Keratinocyte (primary cell): ENCODE measurements at places on chromosomes 2 and 18. TPM values are rescaled to one million over a fixed set of nuclear protein-coding genes. Genes with fewer than 3 reads are reported as not detected.

SERPINB13 gene
- 15.5 to 69.8 TPM (median 44.6 TPM) in 3 replicates for polyA plus RNA-seq

CPO gene
- polyA plus RNA-seq = 0.07 to 0.36 TPM (median 0.25 TPM) in 3 replicates

CRYGC gene
- not detected in 3 replicates for polyA plus RNA-seq

RAB17 gene
- 1.4 to 3.7 TPM (median 2.4 TPM) in 3 replicates for polyA plus RNA-seq

MC4R gene
- polyA plus RNA-seq = 0.03 TPM in 1 of 3 replicates, not detected in the others

SAP130 gene
- 8.1 to 13.2 TPM (median 11.6 TPM) in 3 replicates for polyA plus RNA-seq

CRYGD gene
- polyA plus RNA-seq = not detected in 3 replicates

ERFE gene
- 0.14 to 0.28 TPM (median 0.27 TPM) in 3 replicates for polyA plus RNA-seq

CMPK2 gene
- polyA plus RNA-seq = 0.85 to 3.1 TPM (median 1.5 TPM) in 3 replicates

C2orf68 gene
- polyA plus RNA-seq = 7.9 to 13.6 TPM (median 12.5 TPM) in 3 replicates

TUBA3D gene
- polyA plus RNA-seq = not detected in 3 replicates

DNA sequence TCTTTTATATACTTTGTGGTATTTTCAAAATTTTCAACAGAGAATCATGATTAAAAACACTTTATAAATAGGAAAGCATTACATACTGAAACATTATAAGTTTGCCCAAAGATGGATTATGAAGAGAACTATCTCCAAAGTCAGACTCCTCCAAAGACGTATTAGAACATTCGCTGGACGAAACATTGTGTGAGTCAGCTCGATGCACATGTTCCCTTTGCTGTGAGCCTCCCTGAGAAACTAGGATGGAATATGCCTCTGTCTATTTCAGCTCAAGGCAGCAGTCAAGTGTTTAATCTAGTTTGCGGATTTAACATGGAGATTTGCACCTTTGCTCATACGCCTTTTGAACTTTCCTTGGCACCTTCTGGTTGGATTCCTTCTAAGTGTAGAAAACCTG is 92.2 kb upstream of the NCKAP5 start:
- H3K4me3 ChIP-seq = no peak overlapping the region
- no peak for DNase-seq
- H3K27ac ChIP-seq = no peak overlapping the region
- H3K27me3 ChIP-seq = no peaks in the 10 kb centered on the region
- H3K36me3 ChIP-seq = no peaks in the 10 kb centered on the region
- no peaks in the 10 kb centered on the region for H3K4me1 ChIP-seq

DNA sequence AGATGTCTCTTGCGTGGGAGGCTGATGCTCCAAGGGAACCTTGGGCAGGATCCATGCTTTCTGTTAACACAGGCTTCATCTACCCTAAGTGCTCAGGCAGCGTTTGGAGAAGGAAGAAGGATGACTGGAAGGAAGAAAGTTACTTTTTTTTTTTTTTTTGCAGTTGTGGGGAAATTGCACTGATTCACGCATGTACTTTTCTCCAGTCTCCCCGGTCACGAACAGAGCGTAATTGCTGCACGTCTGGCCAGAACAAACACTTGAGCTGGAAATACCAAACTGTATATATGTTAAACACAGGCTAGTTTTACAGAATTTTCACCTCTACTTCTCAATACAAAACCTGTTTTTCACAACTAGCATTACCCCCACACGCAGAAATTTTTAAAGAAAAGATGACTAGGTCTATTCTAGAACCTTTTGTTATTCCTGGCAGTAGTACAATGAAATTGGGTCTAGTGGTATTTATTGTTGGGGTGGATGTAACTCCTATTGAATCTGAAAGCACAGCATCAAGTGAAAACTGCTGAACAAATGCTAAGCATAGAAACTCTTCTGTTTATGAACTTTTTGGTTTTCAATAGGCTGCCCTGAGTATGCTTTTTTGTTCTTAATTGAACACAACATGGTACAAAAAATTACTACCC is 9.3 kb upstream of the SCYGR5 start:
- no peaks in the 10 kb centered on the region for H3K27me3 ChIP-seq
- peaks cover 3% of the 10 kb centered on the region for H3K4me1 ChIP-seq
- DNase-seq = no peak
- no peaks in the 10 kb centered on the region for H3K36me3 ChIP-seq
- H3K27ac ChIP-seq = no peak overlapping the region

- no peak overlapping the region for H3K4me3 ChIP-seq
- no peak overlapping the region for H3K27ac ChIP-seq
These were observed 57.0 kb downstream of the SH3RF3 start for GRCh38 chr2:109185821-109186570.

DNA sequence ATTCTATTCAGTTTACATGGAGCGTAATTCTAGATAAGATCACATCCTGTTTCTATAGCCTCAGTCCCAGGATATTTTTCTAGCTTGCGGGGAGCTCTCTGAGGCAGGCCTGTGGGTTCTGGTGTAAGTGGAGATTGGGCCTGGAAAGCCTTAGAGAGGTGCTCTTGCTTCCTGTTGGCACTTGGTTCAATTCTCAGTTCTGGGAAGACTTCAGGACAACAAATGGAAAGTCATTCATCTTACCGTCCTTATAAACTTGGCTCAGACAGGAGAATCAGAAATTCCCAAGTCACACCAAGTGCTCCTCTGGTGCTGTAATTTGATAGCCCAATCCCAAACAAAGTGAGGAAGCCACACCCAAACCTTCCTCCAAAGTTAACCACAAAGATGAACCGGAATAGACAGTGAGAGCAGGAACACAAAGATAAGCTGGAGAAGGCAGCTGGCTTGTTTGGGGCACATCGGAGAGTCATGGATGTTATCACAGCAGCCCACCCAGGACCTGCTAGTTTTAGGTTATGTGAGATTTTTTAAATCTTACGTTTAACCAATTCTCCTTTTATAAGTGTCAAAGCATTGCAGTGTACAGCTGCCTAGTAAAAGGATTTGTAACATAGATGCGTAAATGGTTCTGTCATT is 144.3 kb upstream of the MAP3K20 start:
- H3K36me3 ChIP-seq = no peaks in the 10 kb centered on the region
- no peak for DNase-seq
- peak overlapping the region; percentile 49 for H3K27ac ChIP-seq
- H3K27me3 ChIP-seq = no peaks in the 10 kb centered on the region
- peaks cover 6% of the 10 kb centered on the region for H3K4me1 ChIP-seq

DNA sequence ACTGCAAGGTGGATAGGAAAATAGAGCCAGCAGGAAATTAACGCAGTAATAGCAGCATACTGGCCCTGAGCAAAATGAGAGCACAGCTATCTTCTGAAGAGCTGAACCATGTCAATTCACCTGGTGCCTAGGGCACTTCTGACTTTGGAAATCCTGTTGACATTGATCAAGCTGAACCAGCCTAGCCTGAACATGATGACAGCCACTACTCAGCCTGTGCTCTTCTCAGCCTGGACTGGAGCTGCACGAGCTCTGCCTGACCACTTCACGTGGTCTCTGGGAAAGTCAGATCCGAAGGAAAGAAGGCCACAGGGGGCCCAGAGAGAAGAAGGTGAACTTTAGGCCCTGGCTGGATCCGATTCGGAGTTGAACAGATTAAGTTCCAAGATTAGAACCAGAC is 421.9 kb downstream of the LPIN1 start:
- H3K4me1 ChIP-seq = no peaks in the 10 kb centered on the region
- H3K27me3 ChIP-seq = no peaks in the 10 kb centered on the region
- no peak overlapping the region for H3K4me3 ChIP-seq
- DNase-seq = no peak

- no peak for DNase-seq
- H3K36me3 ChIP-seq = peaks cover 3% of the 10 kb centered on the region
- H3K4me3 ChIP-seq = no peak overlapping the region
- H3K4me1 ChIP-seq = no peaks in the 10 kb centered on the region
- H3K27me3 ChIP-seq = no peaks in the 10 kb centered on the region
These were observed 125.7 kb downstream of the EIPR1 start for GRCh38 chr2:3251946-3252345.

- no peaks in the 10 kb centered on the region for H3K4me1 ChIP-seq
- no peaks in the 10 kb centered on the region for H3K36me3 ChIP-seq
- DNase-seq = no peak
- H3K27me3 ChIP-seq = no peaks in the 10 kb centered on the region
- H3K4me3 ChIP-seq = no peak overlapping the region
These were observed 11.2 kb downstream of the RUFY4 start for GRCh38 chr2:218079943-218080913.

DNA sequence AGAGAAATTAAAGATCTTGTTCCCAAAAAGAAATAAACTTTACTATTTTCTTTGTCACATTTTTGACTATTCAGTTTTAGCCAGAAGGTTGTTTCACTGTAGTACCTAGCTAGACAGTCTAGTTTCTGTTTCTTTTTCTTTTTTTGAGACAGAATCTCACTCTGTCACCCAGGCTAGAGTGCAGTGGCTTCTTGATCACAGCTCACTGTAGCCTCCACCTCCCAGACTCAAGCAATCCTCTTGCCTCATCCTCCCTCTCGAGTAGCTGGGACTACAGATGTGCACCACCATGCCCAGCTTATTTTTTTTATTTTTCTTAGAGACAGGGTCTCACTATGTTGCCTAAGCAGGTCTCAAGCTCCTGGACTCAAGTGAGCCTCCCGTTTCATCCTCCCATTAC is 2.2 kb downstream of the RBM45 start:
- DNase-seq = no peak
- no peak overlapping the region for H3K4me3 ChIP-seq
- H3K27ac ChIP-seq = no peak overlapping the region
- H3K27me3 ChIP-seq = no peaks in the 10 kb centered on the region
- H3K36me3 ChIP-seq = no peaks in the 10 kb centered on the region
- H3K4me1 ChIP-seq = peaks cover 10% of the 10 kb centered on the region

DNA sequence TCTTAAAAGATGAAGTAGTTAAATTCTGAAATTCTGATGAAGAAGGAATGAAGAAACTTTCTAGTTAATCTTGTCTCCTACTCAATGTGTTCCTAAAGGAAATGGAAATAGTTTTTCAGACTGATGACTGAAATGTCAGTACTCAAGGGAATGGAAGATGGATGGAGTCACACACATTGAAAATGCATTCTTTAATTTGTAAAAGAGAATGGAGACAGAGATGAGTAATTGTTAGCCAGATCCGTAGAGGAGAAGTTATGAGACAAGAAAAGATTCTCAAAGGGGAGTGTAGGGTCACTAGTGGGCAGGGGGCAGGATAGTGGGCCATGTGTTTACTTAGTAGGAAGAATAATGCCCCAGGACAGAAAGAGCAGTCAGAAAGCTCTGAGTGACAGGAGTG is 13.3 kb downstream of the ZSWIM2 start:
- no peaks in the 10 kb centered on the region for H3K36me3 ChIP-seq
- no peak for DNase-seq
- H3K27ac ChIP-seq = no peak overlapping the region

- H3K27ac ChIP-seq = no peak overlapping the region
- no peaks in the 10 kb centered on the region for H3K36me3 ChIP-seq
- no peaks in the 10 kb centered on the region for H3K4me1 ChIP-seq
These were observed 57.2 kb upstream of the LYPD6B start for GRCh38 chr2:148981324-148981723.

GRCh38 chr2:144377914-144378313 is 142.0 kb downstream of the ZEB2 start:
- no peak overlapping the region for H3K27ac ChIP-seq
- no peaks in the 10 kb centered on the region for H3K36me3 ChIP-seq
- no peaks in the 10 kb centered on the region for H3K27me3 ChIP-seq
- DNase-seq = no peak
- H3K4me3 ChIP-seq = no peak overlapping the region

DNA sequence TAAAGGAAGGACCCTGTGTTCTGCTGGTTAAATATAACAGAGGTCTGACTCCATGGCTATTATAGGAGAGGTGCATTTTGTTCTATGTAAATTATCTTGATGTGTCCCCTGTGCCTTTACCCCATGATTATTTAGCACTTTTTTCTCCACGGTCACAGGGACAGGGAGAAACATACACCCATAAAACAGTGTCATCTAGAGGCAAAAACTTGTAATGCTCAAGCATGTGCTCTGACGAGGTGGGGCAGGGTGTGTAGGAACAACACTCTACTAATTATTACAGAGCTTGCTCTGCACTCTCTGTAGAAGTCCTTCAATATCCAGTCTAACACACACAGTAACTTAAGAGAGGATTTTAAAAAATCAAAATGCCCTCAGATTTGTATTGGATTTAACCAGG is 187.9 kb downstream of the NEDD4L start:
- H3K4me1 ChIP-seq = peaks cover 70% of the 10 kb centered on the region
- H3K27ac ChIP-seq = peak overlapping the region; percentile 96
- no peak overlapping the region for H3K4me3 ChIP-seq
- no peak for DNase-seq
- peaks cover 9% of the 10 kb centered on the region for H3K36me3 ChIP-seq
- H3K27me3 ChIP-seq = no peaks in the 10 kb centered on the region

GRCh38 chr2:217852555-217853211 is 150.1 kb downstream of the TNS1 start:
- DNase-seq = no peak
- no peak overlapping the region for H3K27ac ChIP-seq
- H3K4me1 ChIP-seq = peaks cover 38% of the 10 kb centered on the region
- no peaks in the 10 kb centered on the region for H3K36me3 ChIP-seq
- no peak overlapping the region for H3K4me3 ChIP-seq
- H3K27me3 ChIP-seq = no peaks in the 10 kb centered on the region

GRCh38 chr2:216133397-216133796 is 24.2 kb downstream of the XRCC5 start:
- no peaks in the 10 kb centered on the region for H3K27me3 ChIP-seq
- DNase-seq = no peak
- H3K4me3 ChIP-seq = no peak overlapping the region
- H3K27ac ChIP-seq = no peak overlapping the region
- H3K4me1 ChIP-seq = no peaks in the 10 kb centered on the region

- H3K27ac ChIP-seq = peak overlapping the region; percentile 99
- H3K27me3 ChIP-seq = no peaks in the 10 kb centered on the region
- DNase-seq = no peak
- peaks cover 16% of the 10 kb centered on the region for H3K4me1 ChIP-seq
- no peaks in the 10 kb centered on the region for H3K36me3 ChIP-seq
- peak overlapping the region; percentile 97 for H3K4me3 ChIP-seq
These were observed 740 bp downstream of the CHMP3 start for GRCh38 chr2:86562485-86562921.

- no peak overlapping the region for H3K27ac ChIP-seq
- H3K36me3 ChIP-seq = no peaks in the 10 kb centered on the region
- H3K4me1 ChIP-seq = peaks cover 7% of the 10 kb centered on the region
- H3K4me3 ChIP-seq = no peak overlapping the region
These were observed 121.0 kb upstream of the KYNU start for GRCh38 chr2:142756430-142756829.

- no peak overlapping the region for H3K4me3 ChIP-seq
- no peak for DNase-seq
- H3K4me1 ChIP-seq = peaks cover 39% of the 10 kb centered on the region
- H3K27ac ChIP-seq = peak overlapping the region; percentile 45
- H3K27me3 ChIP-seq = no peaks in the 10 kb centered on the region
- no peaks in the 10 kb centered on the region for H3K36me3 ChIP-seq
These were observed 50.8 kb upstream of the UGP2 start for GRCh38 chr2:63790906-63791305.

DNA sequence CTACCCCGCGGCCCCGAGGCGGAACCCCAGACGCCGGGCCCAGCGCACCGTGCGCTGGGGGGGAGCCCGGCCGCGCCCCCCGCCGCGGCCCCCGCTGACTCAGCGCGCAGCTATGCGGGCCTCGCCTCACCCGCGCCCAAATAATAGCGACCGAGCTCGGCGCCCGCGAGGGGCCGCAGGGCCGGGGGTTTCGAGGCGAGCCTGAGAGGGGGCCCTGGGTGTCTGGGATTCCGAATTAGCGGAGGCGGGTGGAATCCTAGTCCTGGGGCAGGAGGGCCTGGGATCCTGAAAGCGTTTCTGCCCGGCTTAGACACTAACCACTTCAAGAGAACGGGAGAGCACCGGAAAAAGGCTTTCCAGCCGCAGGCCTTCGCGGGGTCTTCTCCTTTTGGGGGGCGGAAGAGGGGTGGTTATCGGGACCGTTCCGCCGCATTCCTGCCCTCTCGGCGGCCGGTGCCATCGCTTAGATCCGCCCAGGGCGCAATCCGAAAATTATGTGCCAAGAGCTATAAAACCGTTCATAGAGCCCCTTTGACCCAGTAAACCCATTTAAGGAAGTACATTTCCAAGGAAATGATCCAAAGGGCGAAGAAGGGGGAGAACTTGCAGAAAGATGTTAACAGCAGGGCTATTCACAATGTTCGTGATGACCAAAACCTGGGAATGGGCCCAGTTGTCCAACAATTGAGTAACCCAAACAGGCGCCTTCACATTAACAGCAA is 681 bp upstream of the ROCK2 start:
- peak overlapping the region; percentile 89 for H3K27ac ChIP-seq
- peak; percentile 26 for DNase-seq
